ENCODE measurements at places on chromosomes 12 and 14.

DNA sequence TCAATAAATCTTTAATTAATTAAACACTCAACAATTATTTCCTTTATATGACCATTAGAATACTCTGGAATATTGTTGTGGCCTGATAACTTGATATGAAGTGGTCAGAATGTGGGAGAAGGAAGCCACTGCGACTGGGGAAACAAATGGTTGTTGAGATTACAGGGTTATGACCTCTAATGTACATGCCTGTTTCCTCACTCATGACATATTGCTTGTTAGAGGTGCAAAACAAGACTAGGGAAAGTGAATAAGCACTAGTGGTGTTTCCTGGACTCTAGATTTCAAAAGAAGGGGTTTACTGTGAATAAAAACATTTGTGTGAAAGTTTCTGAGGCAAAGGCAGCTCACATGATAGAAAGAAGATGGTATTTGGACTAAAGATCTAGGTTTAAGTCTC is 53.3 kb downstream of the STAB2 start:
- H3K27ac ChIP-seq, result no peak overlapping the region
- no peak for DNase-seq
- H3K4me3 ChIP-seq, result no peak overlapping the region

DNA sequence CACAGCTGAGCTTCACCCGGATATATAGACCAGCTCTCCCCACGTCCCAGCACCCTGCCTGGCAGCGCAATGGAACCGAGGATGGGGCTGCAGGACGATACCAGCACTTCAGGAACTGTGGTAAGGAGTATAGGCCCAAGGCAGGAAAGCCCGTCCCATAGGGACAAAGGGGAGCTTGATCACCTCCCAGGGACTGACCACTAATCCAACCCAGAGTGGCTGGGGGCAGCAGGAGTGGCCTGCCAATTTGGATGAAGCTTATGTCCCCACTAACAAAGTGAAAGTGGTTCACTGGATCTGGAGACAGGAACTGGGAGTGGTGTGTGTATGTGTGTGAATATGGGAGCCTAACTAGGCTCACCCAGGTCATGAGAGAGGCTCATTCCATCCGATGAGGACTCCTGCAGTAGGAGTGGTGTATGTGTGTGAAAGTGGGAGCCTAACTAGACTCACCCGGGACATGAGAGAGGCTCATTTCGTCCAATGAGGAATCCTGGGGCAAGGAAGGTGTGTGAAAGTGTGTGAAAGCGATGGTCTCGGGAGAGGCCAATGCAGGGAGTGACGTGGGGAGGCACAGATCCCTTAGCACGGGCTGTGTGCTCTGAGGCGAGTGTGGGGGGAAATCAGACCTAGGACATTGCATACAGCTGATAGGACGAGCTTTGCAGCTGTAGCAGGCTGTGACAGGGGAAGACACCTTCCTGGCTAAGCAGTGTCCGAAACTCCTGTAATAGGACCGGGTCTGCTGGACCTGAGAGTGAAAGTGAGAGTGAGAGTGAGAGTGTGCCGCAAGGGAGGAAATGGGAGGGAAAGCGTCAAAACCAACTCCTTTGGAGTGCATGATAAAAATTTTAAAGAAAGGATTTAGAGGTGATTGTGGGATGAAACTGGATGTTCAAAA is 25.7 kb downstream of the KLRK1 start:
- H3K27ac ChIP-seq, result no peak overlapping the region
- H3K27me3 ChIP-seq, result no peaks in the 10 kb centered on the region
- H3K4me3 ChIP-seq, result no peak overlapping the region
- peaks cover 44% of the 10 kb centered on the region for H3K36me3 ChIP-seq

DNA sequence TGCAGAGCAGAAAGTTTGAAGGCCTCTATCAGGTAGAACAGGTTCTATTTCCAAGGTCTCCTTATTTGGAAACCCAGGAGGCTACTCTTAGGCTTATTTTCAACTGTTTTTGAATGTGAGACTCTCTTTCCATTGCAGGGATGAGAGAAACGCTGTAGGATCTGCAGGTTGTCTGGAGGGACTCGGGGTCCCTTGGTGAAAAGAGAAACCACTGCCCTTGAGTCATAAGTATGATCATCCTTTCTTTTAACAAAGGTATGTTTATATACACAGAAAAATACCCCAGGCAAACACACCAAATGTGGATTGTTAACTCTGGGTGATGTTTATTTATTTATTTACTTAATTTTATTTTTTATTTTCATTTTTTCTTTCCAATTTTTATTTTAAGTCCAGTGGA is 57.8 kb upstream of the MAX start:
- peaks cover 12% of the 10 kb centered on the region for H3K4me1 ChIP-seq
- H3K36me3 ChIP-seq, result no peaks in the 10 kb centered on the region
- H3K27me3 ChIP-seq, result no peaks in the 10 kb centered on the region
- DNase-seq, result no peak

DNA sequence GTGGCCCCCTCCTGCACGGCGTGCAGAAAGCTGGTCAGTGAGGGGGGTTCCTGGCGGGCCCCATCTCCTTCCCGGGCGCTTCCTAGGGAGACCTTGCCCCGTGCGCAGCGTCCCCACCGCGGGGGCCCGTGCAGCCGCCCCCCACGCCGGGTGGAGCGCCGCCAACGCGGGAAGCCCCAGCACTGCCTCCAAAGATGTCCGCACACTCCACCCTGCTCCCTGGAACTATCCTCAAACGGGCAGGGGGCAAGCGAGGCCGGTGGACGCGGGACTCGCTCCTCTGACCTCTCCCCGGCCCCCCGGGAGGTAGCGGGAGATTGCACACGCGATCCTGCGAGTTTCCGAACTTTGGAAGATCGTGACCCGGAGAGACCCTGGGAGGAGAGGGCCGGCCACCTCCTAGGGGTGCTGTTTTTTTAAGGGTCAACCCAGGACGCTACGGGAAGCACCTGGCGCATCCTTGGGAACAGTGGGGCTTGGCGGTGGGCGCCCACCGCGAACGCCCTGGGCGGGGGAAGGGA is 1.5 kb upstream of the FZD10 start:
- no peak overlapping the region for H3K27ac ChIP-seq
- DNase-seq, result no peak
- H3K27me3 ChIP-seq, result peaks cover 29% of the 10 kb centered on the region
- peaks cover 6% of the 10 kb centered on the region for H3K36me3 ChIP-seq
- H3K4me3 ChIP-seq, result no peak overlapping the region

DNA sequence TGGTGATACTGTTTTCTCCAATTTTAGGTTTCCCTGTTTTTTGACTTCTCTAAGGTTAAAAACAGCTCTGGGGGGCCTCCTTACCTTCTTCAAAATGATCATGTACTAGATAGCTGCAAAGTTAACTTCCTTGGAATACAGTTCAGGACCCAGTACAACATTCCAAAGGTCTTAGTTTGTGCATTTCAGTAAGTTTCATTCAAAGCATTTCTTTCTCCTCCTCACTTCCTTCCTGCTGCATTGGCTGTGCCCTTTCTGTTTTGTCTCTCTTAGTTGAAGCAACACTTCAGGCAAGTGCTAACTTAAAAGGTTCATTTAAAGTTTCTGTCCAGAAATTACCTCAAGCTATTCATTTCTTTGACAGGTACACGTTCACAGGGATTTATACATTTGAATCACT is 95.7 kb downstream of the SCN8A start:
- H3K4me3 ChIP-seq, result no peak overlapping the region
- no peak overlapping the region for H3K27ac ChIP-seq
- peaks cover 11% of the 10 kb centered on the region for H3K27me3 ChIP-seq
- no peak for DNase-seq
- no peaks in the 10 kb centered on the region for H3K36me3 ChIP-seq

DNA sequence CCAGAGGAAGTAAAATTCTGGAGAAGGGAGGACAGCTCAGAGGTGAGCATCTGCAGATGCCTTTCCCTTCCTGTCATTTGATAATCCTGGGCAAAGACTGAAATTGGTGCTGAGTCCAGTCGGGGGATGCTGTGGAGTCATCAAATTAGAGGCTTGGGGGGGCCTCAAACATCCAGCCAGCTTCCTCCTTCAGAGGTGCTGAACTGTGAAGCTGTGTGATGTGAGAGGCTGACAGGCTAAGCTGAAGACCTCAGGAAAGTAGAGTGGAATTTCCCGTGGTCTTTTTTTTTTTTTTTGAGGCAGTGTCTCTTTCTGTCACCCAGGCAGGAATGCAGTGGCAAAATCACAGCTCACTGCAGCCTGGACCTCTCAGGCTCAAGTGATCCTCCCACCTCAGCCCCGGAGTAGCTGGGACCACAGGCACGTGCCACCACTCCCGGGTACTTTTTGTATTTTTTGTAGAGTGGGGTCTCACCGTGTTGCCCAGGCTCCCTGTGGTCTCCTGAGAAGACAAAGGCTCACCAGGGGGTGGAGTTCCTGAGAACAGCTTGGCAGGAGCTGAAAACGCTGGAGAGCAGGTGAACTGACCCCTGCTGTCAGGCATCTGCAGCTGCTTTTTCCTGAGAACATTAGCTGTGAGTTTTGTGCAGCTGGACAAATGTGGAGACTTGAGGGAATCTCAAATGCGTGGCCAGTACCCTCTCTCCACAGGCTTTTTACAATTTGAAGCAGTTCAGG is 6.1 kb upstream of the TCL1B start:
- no peak for DNase-seq
- H3K4me1 ChIP-seq, result no peaks in the 10 kb centered on the region
- peaks cover 20% of the 10 kb centered on the region for H3K27me3 ChIP-seq
- H3K36me3 ChIP-seq, result no peaks in the 10 kb centered on the region
- no peak overlapping the region for H3K4me3 ChIP-seq

DNA sequence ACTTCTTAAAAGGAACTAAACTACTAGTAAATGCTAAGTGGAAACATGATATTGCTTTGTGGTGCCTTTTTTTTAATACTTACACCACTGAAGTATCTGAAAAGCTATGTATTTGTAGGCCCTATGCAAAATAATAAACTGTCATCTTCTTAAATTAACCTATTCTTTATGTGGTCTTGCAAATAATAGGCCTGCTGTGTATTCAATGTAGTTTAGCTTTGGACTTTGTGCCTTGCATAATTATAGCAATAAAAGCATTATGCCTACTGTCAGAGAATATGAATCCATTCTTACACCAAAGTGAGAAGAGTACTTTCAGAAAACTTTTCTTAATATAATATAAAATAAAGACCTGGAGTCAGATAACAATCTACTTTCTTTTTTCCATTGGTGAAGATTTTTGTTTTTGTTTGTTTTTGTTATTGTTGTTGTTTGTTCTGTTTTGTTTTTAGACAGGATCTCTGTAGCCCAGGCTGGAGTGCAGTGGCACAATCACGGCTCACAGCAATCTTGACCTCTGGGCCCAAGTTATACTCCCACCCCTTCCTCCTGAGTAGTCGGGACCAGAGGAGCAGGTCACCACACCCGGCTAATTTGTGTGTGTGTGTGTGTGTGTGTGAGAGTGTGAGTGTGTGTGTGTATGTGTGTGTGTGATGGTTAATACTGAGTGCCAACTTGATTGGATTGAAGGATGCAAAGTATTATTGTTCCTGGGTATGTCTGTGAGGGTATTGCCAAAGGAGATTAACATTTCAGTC is 213.8 kb downstream of the SLC6A15 start:
- H3K27ac ChIP-seq, result no peak overlapping the region
- H3K36me3 ChIP-seq, result no peaks in the 10 kb centered on the region
- H3K4me3 ChIP-seq, result no peak overlapping the region
- H3K4me1 ChIP-seq, result peaks cover 3% of the 10 kb centered on the region
- no peak for DNase-seq

GRCh38 chr14:96349286-96350075 is 13.7 kb downstream of the ATG2B start:
- H3K36me3 ChIP-seq, result peaks cover under 1% of the 10 kb centered on the region
- no peak overlapping the region for H3K4me3 ChIP-seq
- no peak for DNase-seq
- H3K27me3 ChIP-seq, result no peaks in the 10 kb centered on the region

DNA sequence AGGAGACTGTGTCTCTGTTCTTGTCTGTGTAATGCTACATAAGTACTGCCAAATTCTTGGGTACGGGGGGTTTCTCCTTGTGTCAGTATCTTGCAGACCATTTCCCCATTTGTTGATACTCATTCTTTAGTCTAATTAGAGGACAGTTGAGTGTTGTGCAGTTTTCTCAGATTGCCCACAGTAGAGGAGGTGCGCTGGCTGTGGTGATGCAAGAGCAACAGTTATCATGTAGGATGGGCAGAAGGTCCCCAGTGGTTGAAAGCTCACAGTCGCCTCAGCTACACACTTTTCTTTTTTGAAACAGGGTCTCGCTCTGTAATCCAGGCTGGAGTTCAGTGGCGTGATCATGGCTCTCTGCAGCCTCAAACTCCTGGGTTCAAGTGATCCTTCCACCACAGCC is 37.8 kb upstream of the ATP2A2 start:
- no peaks in the 10 kb centered on the region for H3K4me1 ChIP-seq
- H3K27me3 ChIP-seq, result no peaks in the 10 kb centered on the region
- H3K4me3 ChIP-seq, result no peak overlapping the region
- no peaks in the 10 kb centered on the region for H3K36me3 ChIP-seq

- H3K4me1 ChIP-seq, result peaks cover 20% of the 10 kb centered on the region
- peak overlapping the region; percentile 46 for H3K27ac ChIP-seq
Measured at GRCh38 chr12:90042920-90043641, 334.4 kb upstream of the ATP2B1 start.

DNA sequence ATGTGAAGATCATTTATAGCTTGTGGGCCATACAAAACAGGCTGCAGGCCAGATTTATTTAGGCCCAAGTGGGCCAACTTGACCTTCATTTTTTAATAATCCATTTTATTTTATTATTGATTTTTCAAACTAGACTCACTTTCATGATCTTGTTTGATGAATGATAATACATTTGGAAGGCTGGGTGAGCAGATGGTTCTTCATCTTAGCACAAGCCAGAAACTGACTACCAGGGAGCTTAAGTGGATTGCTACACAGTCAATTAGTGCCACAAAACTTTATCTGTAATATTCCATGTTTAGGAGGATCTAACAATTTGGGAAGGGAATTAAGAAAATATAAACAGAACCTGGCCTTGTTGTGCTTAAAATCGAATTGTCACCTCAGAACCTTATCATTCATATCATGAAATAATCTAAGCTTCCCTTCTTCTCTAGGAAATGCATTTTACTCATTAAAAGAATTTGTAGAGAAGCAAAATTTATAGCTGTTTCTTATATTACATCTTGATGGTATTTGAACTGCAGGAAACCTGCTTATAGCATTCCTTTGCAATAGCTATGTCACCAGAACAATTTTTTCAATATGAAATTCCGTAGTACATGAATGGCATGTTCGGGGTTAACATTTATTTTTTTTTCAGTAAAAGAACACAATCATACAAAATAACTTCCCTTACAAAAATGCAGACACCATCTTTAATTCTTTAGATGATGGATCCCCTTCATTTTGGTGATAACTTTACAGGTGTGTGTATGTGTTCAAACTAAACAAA is 62.0 kb upstream of the CSRP2 start:
- H3K4me1 ChIP-seq, result no peaks in the 10 kb centered on the region
- no peak overlapping the region for H3K4me3 ChIP-seq
- H3K27ac ChIP-seq, result no peak overlapping the region

DNA sequence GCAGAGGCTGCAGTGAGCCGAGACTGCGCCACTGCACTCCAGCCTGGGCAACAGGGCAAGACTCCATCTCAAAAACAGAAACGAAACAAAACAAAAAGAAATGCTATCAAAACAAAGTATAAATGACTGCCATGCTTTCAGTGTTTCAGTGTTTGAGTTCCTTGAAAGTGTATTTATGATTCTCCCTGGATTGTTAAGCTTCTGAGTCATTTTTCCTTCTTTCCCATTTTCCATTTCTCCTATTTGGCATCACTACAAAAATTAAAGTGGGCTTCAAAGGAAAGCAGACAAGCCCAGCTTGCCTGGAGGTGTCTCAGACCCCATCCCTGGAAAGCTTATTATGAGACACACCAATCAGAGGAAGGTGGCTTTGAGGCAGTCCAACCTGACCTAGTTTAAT is 35.1 kb downstream of the NIN start:
- H3K36me3 ChIP-seq, result peaks cover 24% of the 10 kb centered on the region
- H3K4me3 ChIP-seq, result no peak overlapping the region
- H3K27ac ChIP-seq, result no peak overlapping the region

All from activated CD8-positive, alpha-beta memory T cell treated with anti-CD3 and anti-CD28 coated beads, Interleukin-2, amount 10 ng/mL, durations not matched to agents 7 days and 5 days (primary cell).